ENCODE measurements at places on chromosomes 13 and 19.
A peak's percentile ranks its signal among the peaks of the same experiment; 100 is the strongest.

GRCh38 chr13:51225029-51225428 is 2.8 kb downstream of the FAM124A start:
- no peak for DNase-seq

DNA sequence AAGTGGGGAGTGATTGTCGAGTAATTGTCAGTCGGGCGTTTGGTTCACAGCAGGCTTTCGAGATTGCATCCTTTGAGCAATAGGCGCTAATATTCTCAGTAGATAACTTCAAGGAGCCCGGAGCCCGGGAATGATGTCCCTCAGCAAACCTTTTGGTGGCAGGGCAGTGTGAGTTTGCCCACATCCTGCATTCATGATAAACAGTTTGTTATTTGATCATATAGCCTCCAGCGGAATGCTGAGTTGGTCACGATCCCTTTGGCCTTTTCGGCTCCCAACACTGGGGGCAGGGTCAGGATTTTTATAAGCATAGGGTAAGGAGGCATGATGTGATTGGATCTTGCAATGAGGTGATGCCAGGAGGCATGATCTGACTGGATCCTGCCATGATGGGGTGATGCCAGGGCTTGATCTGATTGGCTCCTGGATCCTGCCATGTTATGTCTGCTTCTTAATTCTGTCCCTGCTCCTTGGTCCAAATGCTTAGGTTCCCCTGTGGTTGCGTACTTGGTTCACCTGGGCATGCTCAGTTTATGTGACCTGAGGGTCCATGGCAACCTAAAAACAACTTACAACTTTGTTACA is 38.2 kb upstream of the IGSF23 start:
- no peak for DNase-seq

- no peak for DNase-seq
These were observed 4.3 kb downstream of the NOTCH3 start for GRCh38 chr19:15196360-15197005.

GRCh38 chr13:59437544-59438301 is 726.0 kb downstream of the DIAPH3 start:
- DNase-seq, result no peak

- DNase-seq, result peak; percentile 96
These were observed at the start of gene PGPEP1 for GRCh38 chr19:18340190-18340989. Gene PGPEP1 (plus strand): TSS chr19:18340598. CDS start chr19:18340682, 84 bp downstream.

- DNase-seq, result no peak
These were observed 44.5 kb upstream of the SPACA7 start for GRCh38 chr13:112331675-112332074.

GRCh38 chr13:59842507-59842906 is 321.2 kb downstream of the DIAPH3 start:
- DNase-seq, result no peak

- peak; percentile 99 for DNase-seq
These were observed at the start of gene MEX3D for GRCh38 chr19:1568320-1569019. Gene MEX3D (minus strand): TSS chr19:1568325. CDS start chr19:1568058, 267 bp downstream.

- no peak for DNase-seq
These were observed 105.7 kb downstream of the DNAJC15 start for GRCh38 chr13:43129066-43129465.
